Naive thymus-derived CD8-positive, alpha-beta T cell (primary cell): ENCODE measurements at places on chromosomes 5 and 9.
A peak's percentile ranks its signal among the peaks of the same experiment; 100 is the strongest.

GRCh38 chr9:104482921-104483570 lies 21.0 kb upstream of the OR13F1 start:
- no peaks in the 10 kb centered on the region for H3K36me3 ChIP-seq
- H3K4me3 ChIP-seq = no peak overlapping the region
- no peak for DNase-seq
- no peaks in the 10 kb centered on the region for H3K4me1 ChIP-seq
- H3K27me3 ChIP-seq = no peaks in the 10 kb centered on the region

DNA sequence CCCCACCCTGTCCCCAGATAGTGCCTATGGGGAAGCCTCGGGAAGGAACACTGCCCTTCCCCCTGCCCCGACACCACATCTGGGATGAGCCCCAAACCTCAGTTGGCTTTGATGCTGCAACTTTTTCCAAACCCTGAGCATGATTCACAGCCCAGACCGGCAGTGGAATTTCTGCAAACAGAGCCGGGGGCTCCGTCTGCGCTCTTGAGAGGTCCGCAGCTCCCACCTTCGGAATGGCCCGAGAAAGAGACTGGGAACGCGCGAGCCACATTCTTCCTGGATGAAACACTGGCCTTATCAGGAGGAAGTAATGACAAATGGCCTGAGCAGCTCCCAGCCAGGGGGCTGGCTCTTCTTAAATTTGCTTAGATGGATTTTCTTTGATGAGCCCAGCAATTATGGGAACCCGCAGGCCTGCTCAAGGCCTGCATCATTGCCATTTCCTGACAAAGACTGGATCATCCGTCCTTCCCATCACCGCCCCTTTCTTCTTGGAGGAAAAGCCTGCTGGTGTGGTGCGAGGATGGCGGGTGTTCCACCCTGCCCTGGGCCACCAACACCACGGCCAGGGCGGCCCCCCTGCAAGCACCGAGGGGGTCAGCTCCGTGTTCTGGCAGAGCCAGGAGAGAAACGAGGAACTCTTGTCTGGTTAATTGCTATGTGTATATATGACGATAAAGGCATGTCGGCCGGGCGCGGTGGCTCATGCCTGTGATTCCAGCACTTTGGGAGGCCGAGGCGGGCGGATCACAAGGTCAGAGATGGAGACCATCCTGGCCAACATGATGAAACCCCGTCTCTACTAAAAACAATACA lies 38.8 kb upstream of the COL5A1 start:
- no peaks in the 10 kb centered on the region for H3K27me3 ChIP-seq
- no peak overlapping the region for H3K27ac ChIP-seq
- no peak for DNase-seq
- no peaks in the 10 kb centered on the region for H3K36me3 ChIP-seq
- no peaks in the 10 kb centered on the region for H3K4me1 ChIP-seq

GRCh38 chr5:140607031-140607430 lies 25.9 kb downstream of the CD14 start:
- H3K36me3 ChIP-seq = no peaks in the 10 kb centered on the region
- H3K27ac ChIP-seq = no peak overlapping the region
- peaks cover 7% of the 10 kb centered on the region for H3K27me3 ChIP-seq
- no peaks in the 10 kb centered on the region for H3K4me1 ChIP-seq

DNA sequence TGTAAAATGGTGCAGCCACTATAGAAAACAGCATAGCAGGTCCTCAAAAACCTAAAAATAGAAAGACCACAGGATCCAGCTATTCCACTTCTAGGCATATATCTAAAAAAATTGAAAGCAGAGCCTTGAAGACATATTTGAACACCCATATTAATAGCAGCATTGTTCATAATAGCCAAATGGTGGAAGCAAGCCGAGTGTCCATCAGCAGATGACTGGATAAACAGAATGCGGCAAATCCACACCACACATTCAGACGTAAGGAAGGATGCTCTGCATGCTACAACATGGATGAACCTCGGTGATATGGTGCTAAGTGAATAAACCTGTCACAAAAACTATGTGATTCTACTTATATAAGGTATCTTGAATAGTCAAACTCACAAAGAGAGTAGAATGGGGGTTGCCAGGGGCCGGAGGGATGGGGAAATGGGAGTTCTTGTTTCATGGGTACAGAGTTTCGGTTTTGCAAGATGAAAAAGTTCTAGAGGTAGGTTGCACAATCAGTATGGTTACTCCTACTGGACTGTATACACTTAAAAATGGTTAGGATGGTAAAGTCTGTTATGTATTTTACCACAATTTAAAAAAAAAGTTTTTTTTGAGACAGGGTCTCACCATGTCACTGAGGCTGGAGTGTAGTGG lies 17.1 kb upstream of the HSD17B3 start:
- no peaks in the 10 kb centered on the region for H3K27me3 ChIP-seq
- DNase-seq = no peak
- no peak overlapping the region for H3K27ac ChIP-seq
- H3K4me3 ChIP-seq = no peak overlapping the region
- no peaks in the 10 kb centered on the region for H3K36me3 ChIP-seq
- no peaks in the 10 kb centered on the region for H3K4me1 ChIP-seq

DNA sequence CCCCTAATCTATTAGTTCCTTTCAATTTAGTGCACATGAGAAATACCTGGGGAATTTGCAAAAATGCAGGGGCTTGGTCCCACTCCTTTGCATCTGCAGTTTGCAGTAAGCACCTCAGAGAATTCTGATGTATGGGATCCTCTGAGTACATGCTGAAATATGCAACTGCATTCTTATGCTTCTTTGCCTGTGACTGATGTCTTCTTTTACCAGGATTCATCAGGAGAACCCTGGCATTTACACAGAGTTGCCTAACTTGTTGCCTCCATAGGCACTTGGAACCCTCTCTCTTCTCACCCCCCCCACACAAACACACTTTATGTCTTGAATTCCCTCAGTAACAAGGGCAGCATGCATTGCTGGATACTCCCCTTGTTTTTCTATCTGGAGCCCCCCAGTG lies 173.1 kb downstream of the KDM4C start:
- H3K27ac ChIP-seq = no peak overlapping the region
- no peak for DNase-seq
- H3K4me1 ChIP-seq = peaks cover 47% of the 10 kb centered on the region
- no peak overlapping the region for H3K4me3 ChIP-seq
- H3K36me3 ChIP-seq = peaks cover 5% of the 10 kb centered on the region
- no peaks in the 10 kb centered on the region for H3K27me3 ChIP-seq

DNA sequence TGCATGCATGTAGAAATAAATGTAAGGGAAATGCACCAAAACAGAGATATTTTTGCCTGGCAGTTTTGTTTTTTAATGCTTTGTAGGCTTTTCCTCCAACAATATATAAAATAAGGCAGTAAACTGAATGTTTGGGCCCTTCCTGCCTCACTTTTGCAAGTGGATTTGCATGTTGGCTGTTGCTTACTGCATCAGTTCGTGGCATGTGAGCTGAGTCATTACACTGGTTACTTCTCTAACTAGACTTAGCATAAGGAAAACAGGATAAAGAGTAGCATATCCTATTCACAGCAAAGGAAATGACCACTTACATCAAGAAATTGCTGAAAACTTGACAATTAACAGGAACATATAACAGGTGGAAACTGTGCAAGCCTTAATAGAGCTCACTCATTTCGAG lies 113.4 kb downstream of the TLE1 start:
- no peaks in the 10 kb centered on the region for H3K27me3 ChIP-seq
- no peak for DNase-seq
- no peak overlapping the region for H3K4me3 ChIP-seq
- no peak overlapping the region for H3K27ac ChIP-seq
- no peaks in the 10 kb centered on the region for H3K36me3 ChIP-seq

DNA sequence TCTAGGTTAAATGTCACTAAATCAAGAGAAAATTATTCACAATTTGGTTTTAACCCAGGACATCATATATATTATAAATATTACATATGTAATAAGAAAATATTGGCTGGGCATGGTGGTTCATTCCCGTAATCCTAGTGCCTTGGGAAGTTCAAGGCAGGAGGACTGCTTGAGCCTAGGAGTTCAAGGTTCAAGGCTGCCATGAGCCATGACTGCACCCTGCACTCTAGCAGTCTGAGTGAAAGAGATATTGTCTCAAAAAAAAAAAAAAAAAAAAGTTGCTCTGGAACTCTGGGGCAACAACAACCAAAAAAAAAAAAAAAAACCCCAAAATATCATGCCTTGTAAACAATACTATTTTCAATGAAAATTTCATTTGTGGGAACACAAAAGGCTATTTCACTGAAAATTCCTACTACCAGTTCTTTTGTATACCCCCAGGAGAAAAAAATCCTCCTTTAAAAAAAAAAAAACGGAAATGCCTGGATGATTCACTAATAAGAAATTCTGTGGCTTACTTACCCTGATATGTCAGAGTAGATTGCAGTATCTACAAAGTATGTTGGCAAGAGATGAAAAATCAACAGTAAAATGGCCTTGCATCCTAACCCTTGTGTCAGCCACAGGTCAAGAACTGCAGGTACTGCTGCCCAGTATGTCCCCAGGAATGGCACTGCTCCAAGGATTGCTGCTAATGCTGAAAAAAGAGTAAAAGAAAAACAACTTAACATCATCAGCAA lies 22.6 kb upstream of the CTNNAL1 start:
- no peak overlapping the region for H3K4me3 ChIP-seq
- H3K36me3 ChIP-seq = peaks cover 40% of the 10 kb centered on the region
- no peak overlapping the region for H3K27ac ChIP-seq

DNA sequence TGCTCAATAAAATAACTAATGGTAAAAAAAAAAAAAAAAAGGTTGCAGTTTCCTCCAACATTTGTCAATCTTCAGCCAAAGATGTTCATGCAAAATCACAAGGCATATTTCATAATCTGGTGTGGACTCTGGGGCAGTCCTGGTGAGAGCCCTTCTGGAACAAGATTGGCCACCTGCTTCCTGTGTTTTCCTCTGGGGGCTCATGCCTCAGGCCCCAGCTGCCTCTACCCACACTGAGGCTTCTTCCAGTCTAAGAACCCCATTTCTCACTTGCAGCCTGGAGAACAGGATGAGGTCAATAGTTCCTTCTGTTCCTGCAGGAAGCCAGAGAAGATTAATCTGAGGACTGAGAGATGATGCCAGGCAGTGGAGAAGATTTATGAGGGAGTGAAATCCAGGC lies 492.6 kb upstream of the BRINP1 start:
- H3K4me1 ChIP-seq = no peaks in the 10 kb centered on the region
- no peak for DNase-seq
- H3K27me3 ChIP-seq = peaks cover 24% of the 10 kb centered on the region

DNA sequence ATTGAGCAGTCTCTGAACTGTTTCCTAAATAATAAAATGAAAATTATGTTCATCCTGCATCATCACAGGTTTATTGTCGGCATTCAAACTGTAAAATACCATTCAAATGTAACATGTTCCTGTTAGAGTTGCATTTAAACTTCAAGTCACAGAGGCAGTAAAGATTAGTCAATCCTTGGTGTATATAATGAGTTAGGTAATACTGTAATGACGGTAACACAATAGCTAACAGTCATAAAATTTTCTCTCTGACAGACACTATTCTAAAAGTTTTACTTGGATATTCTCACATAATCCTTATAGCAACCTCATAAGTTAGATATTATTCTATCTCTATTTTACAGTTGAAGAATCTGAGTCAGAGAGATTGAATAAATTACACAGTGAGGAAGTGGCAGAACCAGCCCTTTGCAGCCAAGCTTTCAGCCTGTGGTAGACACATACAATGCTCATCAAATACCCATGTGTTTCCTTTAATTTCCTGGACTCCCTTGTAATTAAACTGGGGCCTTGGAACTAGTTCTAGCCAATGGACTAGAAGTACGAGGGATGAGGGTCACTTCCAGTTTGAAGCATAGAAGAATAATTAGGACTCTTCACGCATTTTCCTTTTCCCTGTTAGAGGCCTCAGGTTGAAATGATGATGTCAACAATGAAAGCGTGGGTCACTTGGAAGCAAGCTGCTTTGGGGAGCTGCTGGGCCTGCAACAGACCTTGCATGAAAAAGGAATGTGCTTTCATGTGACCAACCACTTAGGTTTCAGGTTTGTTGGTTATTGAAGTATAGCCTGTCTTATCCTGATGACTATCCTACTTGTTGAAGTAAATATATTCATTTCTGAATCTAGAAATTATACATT lies 12.3 kb upstream of the CAST start:
- H3K4me1 ChIP-seq = no peaks in the 10 kb centered on the region
- DNase-seq = no peak
- H3K27ac ChIP-seq = no peak overlapping the region
- peaks cover 21% of the 10 kb centered on the region for H3K27me3 ChIP-seq

DNA sequence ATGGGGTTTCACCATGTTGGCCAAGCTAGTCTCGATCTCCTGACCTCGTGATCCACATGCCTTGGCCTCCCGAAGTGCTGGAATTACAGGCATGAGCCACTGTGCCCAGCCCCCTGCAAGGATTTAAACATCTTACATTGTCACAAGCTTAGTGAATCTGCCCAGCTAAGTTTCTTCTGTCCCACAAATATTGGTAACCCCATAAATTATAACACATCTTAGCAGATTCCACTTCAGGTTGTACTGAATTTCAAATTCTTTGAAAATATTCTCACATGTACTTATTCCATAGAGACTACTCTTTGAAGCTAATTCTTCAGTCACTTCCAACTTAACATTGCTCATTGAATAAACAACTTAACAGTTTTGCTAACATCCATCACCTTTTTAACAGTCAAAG lies 13.4 kb upstream of the AFF4 start:
- H3K27ac ChIP-seq = no peak overlapping the region
- H3K36me3 ChIP-seq = no peaks in the 10 kb centered on the region
- no peak overlapping the region for H3K4me3 ChIP-seq
- no peaks in the 10 kb centered on the region for H3K4me1 ChIP-seq
- no peak for DNase-seq

- H3K36me3 ChIP-seq = peaks cover 28% of the 10 kb centered on the region
- H3K4me3 ChIP-seq = no peak overlapping the region
- H3K4me1 ChIP-seq = peaks cover 6% of the 10 kb centered on the region
- H3K27ac ChIP-seq = peak overlapping the region; percentile 12
- H3K27me3 ChIP-seq = peaks cover 1% of the 10 kb centered on the region
Observed at GRCh38 chr9:3586066-3586465, 60.3 kb upstream of the RFX3 start.

- H3K4me1 ChIP-seq = peaks cover 5% of the 10 kb centered on the region
- H3K27ac ChIP-seq = peak overlapping the region; percentile 20
- peaks cover 6% of the 10 kb centered on the region for H3K36me3 ChIP-seq
- no peak for DNase-seq
- H3K4me3 ChIP-seq = no peak overlapping the region
- no peaks in the 10 kb centered on the region for H3K27me3 ChIP-seq
Observed at GRCh38 chr9:32426278-32426939, 42.0 kb downstream of the ACO1 start.

- no peak overlapping the region for H3K27ac ChIP-seq
- no peaks in the 10 kb centered on the region for H3K27me3 ChIP-seq
- H3K36me3 ChIP-seq = peaks cover 9% of the 10 kb centered on the region
Observed at GRCh38 chr9:120676767-120677402, 37.4 kb downstream of the MEGF9 start.

- no peak overlapping the region for H3K4me3 ChIP-seq
- H3K27ac ChIP-seq = no peak overlapping the region
- H3K36me3 ChIP-seq = no peaks in the 10 kb centered on the region
- DNase-seq = no peak
- H3K27me3 ChIP-seq = no peaks in the 10 kb centered on the region
Observed at GRCh38 chr9:89993678-89994630, 389.1 kb downstream of the GADD45G start.

- DNase-seq = peak; percentile 2
- H3K4me3 ChIP-seq = no peak overlapping the region
- H3K27ac ChIP-seq = no peak overlapping the region
- peaks cover 2% of the 10 kb centered on the region for H3K4me1 ChIP-seq
Observed at GRCh38 chr5:176736931-176737745, 73.2 kb upstream of the UNC5A start.
